ENCODE measurements at places on chromosomes 16 and 17.

DNA sequence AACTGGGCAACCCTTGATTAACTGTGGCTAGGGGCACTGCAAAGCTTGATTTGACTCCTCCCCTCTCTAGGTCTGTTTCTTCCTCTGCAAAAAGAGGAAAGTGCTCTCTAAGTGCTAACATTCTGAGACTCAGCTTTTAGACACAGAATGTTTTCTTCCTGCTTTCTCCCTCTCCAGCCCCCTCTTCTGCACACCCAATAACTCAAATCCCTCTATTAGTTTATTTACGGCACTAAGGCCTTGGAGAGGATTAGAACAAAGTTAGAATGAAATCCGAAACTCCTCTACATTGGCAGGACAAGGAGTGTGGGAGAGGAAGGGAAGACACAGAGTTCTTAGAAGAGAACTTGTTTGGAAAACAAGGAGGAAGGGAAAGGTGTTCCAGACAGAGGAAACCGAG, 3.3 kb upstream of the SBK1 start:
- no peak for DNase-seq

GRCh38 chr17:31780483-31780882, 78.6 kb downstream of the COPRS start:
- DNase-seq, result no peak

- DNase-seq, result no peak
Observed at GRCh38 chr16:72646615-72647014, 401.3 kb downstream of the ZFHX3 start.

DNA sequence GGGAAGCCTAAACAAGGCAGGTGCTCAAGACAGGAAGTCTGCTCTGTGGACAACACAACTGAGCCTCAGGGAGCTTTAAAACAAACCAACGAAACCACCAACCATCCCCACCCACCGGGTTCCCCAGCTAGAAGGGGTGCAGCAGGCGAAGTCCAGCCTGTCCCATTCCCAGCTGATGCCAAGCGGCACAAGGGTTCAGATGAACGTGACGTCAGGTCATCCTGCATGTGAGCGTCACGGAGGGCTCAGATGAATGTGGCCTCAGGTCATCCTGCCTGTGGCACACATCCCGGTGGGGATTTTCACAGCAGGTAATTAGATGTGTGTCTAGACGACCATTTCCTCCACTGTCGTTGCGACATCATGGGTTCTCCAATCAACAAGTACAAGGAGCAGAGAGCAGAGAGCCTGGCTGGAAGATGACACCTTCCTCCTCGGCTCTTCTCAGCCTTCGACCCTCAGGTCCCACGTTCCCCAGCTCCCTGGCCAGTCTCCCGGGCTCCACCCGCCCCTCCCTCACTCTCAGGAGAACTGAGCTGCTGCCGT, 246.5 kb downstream of the FOXL1 start:
- no peak for DNase-seq

DNA sequence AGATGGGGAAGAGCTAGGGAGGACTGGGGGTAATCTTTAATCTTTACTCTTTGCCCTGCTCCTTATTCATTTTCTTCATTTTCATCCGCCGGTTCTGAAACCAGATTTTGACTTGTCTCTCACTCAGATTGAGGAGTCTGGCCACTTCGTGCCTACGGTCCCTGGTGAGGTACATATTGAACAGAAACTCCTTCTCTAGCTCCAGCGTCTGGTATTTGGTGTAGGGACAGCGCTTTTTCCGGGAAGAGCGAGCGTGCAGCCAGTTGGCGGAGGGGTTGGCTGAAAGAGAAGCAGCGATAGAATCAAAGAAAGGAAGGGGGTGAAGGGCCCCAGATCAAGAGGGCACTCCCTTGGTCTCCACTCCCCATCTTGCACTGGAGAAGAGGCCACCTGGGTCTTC, 3.3 kb downstream of the HOXB9 start:
- DNase-seq, result no peak

DNA sequence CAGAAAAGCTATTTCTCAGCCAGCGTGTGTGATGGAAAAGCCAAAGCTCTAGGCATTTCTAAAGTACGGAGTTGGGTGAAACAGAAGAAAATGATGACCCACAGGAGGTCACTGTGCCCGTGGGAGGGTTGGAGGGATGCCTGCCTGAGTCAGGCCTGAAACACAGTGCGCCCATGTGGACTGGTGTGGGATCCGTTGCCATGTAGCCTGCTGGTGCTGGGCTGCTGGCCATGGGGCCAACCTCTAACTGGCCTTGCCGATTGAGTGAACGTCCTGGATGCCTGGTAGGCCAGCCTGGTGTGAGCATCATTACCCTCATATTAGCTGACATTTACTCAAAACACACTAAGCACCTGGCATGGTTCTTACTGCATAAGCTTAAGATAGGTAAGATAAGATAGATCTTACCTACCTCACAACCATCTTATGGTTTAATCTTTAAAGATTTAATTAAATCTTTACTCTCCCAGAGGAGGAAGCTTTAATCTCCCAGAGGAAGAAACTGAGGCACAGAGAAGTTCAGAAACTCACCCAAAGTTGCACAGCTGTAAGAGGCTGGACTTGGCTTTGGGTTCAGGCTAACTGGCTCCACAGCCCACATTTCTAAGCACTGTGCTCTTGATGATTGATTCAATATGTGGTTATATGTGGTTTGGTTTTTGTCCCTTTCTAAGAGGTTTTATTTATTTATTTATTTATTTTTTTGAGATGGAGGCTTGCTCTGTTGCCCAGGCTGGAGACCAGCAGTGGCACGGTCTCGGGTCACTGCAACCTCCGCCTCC, 15.7 kb downstream of the MGAT5B start:
- DNase-seq, result no peak
